Ovary (tissue), 10 donors: ENCODE measurements at places on chromosomes 4 and X. TPM values are rescaled to one million over a fixed set of nuclear protein-coding genes. Genes with fewer than 3 reads are reported as not detected.

- no peak for DNase-seq
These were observed 1157.2 kb upstream of the ADGRL3 start for GRCh38 chr4:60042941-60043340.

DNA sequence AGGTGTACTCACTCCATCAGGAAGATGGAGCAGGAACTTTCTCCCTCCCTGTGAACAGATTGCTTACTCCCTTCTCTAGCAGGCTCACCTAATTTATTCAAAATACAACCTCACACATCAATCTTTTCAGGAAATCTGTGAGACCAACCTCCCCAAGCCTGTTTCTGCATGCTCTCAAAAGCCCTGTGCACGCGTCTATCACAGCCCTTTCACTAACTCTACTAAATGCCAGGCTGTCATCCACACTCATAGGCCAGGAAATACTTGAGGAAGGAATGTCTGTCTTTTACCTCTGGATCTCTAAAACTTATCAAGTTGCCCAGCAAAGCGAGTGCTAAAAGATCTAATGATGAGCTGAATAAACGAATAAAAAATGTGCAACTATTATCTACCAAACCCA is 11.2 kb downstream of the CAMK2D start:
- DNase-seq, result no peak

GRCh38 chrX:39996536-39996935 is 101.2 kb downstream of the BCOR start:
- DNase-seq, result no peak

DNA sequence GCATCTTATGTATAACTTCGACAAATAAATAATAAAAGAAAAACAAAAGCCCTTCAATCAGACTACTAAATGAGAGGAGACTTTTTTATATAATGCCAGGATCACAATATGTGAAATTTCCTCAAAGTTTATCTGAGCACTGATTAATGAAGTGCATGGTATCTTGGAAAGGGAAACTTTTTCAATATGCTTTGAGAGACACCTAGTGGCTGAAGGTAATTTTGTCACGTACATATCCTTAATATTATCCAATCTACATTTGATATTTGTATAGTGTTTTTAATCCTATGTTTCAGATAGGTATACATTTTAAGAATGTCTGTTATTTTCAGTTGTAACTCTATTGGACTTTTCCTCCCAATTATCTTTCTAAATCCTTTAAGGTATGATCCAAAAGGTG is 146.8 kb downstream of the KLHL4 start:
- no peak for DNase-seq

GRCh38 chr4:168717847-168718246 is 221.0 kb downstream of the PALLD start:
- no peak for DNase-seq

Gene USP17L24
- not detected for total RNA-seq

DNA sequence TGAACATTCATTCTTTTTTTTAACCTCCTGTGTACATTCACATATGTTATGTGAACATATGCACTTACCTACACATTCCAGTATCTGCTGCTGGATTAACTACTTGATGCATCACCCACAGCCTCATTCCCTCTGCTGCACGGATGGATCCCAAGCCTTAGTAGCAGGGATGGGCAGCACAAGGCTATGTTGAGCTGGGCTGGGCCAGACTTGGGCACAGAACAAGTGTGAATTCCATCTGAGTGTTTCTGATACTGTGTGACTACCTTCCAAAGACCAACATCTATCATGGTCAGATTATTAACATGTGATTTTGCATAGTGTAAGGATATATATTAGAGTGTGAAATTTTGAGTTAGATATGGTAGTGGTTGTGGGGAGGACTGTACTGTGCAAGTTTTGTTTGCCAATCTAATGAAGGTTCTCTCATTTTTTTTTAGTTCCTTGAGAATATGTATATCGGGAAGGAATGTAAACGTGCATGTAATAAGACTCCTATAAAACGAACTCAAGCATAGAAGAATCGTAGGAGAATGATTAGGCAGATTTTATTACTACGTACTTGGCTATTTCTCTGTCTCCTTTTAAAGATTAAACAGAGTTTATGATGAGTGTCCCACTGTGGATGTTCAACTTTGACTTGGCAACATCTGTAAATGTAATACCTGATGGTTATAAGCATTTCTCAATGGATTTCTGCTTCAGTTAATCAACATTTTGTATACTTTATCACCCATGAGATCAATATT is 23.4 kb upstream of the STBD1 start:
- DNase-seq, result no peak

- no peak for DNase-seq
These were observed 519.2 kb upstream of the DIPK2B start for GRCh38 chrX:45719751-45720501.

Gene UGT8
- 4.5 TPM for total RNA-seq

Gene PHOX2B
- total RNA-seq, result not detected
